ENCODE measurements at places on chromosomes 4 and X.

- no peak for DNase-seq
Observed at GRCh38 chr4:80014531-80014930, 58.5 kb downstream of the ANTXR2 start.

DNA sequence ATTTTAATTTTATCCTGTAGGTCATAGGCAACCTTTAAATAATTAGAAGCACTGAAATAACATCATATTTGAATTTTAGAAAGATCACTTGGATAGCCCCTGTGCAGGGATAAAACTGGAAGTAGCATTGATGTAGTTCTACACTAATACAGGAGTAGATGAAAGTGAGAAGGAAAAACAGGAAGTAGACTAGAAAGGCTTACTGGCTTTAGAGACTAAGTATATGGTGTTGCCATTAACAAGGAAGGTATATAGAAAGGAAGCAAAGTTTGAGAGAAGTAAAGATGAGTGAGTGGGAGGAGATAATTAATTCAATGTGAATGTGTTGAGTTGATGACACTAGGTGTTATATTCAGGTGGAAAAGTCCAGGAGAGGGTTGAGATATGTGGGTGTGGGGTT is 73.1 kb upstream of the EPGN start:
- DNase-seq: no peak

DNA sequence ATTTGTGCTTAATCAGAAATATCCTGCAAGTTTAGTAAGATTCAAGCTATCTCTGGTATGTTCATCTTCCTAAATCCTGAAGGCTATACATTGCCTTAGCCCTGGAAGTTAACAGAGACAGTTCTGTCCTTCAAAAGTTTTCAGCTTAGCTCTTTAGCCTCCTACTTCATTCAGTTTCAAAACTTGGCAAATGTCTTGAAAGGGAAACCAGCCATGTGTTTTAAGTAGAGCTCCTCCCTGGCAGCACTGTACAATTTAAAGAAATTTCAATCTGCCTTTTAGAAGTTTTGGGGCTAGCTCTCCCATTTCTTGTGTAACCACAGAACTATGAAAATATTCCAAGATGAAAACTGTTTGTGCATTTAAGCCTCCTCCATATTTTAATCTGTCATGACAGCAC is 47.0 kb downstream of the FANCB start:
- DNase-seq: no peak

GRCh38 chr4:14967982-14968381 is 34.3 kb upstream of the CPEB2 start:
- DNase-seq: no peak

- no peak for DNase-seq
Observed at GRCh38 chr4:123936621-123937043, 540.0 kb downstream of the SPRY1 start.

- no peak for DNase-seq
Observed at GRCh38 chr4:48025005-48025404, 8.4 kb downstream of the NIPAL1 start.

- DNase-seq: no peak
Observed at GRCh38 chrX:150769408-150769807, 76.2 kb downstream of the MTMR1 start.

DNA sequence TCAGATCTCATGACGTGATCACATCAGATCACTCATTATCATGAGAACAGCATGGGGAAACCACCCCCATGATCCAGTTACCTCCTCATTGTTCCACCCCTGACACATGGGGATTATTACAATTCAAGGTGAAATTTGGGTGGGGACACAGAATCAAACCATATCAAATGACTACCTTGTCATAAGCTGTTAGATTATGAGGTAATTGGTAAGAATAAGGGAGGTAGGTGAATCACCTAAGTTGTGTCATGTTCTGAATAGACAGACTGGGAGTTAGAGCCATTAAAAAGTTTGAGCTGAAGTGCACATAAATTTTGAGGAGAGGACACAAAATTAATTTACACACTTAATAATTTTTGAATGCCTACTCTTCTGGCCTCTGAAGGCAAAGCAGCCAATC is 24.7 kb downstream of the SLC9B1 start:
- DNase-seq: no peak
